ENCODE measurements at places on chromosomes 4 and X.

- no peak for DNase-seq
Observed at GRCh38 chr4:39648827-39649558, 10.3 kb upstream of the SMIM14 start.

DNA sequence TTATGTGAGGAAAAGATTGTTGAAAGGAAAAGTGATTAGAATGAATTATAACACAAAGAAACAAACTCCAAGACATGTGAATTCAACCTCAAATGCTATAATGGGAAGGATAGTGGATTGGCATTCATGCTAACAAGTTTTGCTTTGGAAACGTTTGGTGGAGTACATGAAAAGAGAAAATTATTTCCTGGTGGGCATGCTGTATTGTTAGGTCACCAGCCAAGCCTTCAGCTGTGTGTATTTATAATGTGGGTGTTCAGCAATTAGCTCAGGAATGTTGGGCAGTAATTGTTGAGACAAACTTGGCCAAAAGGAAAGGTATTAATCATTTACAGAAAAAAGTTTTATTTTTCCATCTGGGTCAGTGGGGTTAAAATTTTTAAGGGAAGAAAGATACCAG lies 198.9 kb upstream of the ARSJ start:
- DNase-seq: peak; percentile 20

DNA sequence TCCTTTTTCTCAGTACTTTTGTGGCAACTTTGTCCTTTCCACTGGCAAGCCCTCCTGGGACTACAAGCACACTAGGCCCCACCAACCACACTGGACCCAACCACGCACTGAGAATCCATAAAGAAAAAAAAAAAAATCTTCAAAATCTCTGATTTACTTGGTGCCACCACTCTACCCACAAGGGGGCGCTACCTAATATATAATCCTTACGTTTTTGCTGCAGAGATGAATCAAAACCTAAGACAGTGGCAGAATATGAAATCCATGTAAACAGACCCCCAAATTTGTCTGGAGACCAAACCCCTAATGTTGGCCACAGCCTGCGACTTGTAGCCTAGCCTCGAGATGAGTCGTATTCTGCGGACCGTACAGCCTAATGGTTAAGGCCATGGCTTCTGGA lies 63.5 kb upstream of the ARHGAP36 start:
- peak; percentile 0 for DNase-seq

DNA sequence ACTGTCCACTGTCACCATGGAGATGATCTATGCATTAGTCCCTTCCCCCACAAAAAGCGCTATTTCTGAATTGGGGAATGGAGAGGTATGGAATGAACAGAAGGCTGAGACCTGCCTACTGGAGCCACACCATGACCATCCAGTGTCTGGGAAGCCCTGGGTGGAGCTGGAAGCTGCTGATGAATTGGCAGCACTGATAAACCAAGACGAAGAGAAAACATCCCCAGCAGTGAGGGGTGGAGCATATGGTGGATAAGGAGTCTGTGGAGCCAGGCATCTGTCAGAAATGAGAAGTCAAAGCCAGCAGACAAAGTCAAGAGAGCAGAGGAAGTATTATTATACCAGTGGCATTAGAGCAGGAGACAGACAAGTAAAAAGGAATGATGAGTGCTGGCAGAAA lies 13.2 kb downstream of the CC2D2A start:
- DNase-seq: no peak

- DNase-seq: no peak
Observed at GRCh38 chrX:39508300-39508692, 589.5 kb downstream of the BCOR start.

DNA sequence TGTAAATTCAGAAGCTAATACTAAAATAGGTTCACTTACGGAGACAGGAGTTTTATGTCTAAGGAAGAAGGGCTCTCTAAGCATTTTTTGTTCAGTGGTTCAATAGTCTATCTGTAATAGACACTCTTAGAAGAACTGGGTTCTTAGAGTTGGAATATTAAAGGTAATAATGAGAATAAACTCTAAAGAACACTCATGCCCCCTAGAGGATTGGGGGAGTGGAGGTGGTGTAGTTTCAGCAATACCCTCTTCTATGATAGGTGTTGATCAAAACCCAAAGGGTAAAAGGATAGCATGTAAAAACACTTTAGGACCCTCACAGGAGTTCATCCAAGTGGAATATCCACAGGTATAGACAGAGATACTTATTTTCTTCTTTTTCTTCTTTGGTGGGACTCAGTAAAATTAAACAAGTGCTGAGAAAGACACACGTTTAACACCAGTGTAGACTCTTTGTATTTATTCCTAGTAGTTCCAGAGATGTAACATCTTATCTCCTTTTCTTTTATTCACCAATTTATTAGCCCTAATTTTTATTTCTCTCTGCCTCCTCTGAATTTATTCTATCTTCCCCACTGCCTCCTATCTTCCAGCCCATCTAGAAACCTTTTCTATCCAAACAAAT lies 25.7 kb upstream of the MND1 start:
- DNase-seq: peak; percentile 53

DNA sequence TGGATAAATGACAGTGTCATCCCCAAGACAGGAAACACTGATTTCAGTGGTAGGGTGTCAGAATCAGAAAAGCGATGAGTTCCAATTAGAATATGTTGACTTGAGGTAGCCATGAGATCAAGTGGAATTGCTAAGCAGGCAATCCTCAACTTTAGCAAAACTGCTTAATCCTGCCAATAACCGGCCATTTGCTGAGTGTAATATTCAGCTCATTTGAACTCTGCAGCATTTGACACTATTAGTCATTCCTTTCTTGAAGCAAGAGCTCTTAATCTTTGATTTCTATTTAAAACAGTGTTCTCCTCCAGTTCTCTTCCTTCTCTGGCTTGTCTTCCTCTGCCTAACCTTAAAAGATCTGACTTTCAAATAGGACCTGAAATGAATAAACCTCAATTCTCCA lies 68.7 kb upstream of the DCLK2 start:
- no peak for DNase-seq

GRCh38 chr4:183408796-183409195 lies 35.6 kb upstream of the CDKN2AIP start:
- no peak for DNase-seq

GRCh38 chr4:10072420-10073017 lies 44.1 kb downstream of the WDR1 start:
- no peak for DNase-seq

- no peak for DNase-seq
Observed at GRCh38 chr4:133808151-133808550, 393.4 kb downstream of the PABPC4L start.

DNA sequence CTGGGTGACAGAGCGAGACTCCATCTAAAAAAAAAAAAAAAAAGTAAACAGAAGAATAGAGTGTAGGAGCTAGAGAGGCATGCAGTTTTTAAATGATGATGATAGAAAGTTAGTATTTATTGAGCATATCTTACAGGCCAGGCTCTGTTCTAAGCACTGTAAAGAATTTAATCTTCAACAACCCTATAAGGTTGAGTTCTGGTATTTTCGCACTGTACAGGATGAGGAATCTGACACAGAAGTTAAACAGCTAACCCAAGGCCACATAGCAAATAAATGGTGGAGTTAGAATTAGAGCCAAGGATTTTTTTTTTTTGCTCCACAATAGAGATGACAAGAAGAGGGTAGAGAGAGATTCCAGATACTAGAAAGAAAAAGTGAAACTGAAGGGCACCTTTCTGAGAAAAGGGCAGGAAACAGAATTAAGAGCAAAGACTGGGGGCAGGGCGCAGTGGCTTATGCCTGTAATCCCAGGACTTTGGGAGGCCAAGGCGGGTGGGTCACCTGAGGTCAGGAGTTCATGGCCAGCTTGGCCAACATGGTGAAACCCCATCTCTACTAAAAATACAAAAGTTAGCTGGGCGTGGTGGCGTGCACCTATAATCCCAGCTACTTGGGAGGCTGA lies 56.1 kb downstream of the KLHL5 start:
- DNase-seq: no peak

DNA sequence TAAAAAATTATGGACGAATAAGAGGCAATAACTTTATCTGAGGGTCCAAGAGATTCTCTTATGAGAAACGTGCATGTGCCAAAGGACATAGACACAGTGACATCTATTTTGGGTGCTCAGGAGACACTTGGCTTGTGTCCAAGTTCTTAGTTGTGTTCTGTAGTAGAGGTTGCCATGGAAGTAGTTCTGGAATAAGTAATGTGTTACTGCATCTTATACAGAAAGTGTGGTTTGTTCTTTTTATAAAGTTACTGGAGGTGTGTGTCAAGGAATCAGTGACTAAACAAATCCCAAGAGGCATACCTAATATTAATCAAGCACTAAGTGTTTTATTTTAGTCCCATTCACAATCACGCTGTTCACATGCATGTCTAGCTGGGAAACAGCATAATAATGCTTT lies 305.7 kb downstream of the ARHGAP24 start:
- DNase-seq: peak; percentile 37

DNA sequence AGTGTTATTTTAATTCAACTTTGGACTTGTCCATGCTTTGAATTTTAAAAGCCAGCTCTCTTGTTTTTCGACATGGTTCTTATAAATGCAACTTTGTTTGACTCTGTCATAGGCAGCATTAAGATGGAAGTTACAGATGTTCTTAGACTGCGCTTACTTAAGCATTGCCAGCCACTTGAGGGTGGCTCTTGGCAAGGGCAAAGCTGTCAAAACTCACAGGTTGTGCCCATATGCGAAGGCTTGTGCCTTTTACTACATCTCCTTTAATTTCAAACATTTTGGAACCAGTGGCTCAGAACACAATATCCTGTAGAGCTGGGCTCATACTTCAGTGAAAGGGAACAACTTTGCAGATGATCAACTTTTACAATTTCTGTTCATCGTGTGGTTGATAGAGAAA lies 135.5 kb downstream of the TRAM1L1 start:
- DNase-seq: no peak

- DNase-seq: peak; percentile 69
Observed at GRCh38 chr4:128871948-128872347, 62.4 kb downstream of the JADE1 start.

DNA sequence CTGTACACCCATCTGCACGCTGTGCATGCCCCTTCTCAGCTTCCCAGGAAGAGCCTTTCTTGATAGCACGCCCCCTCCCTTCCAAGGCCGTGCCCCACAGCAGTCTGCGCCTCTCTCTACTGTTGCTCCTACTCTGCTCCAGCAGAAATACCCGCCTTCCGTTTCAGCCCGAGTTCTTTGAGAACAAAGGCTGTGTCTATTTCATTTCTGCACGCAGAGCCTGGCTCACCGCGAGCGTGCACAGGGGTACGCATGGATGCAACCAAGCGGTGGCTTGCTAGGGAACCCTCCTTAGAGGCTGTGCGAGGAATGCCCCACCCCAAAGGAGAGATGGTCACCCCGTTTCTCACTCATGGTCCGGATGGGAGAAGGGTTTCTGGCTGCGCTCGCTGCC lies 485 bp downstream of the AADAT start:
- peak; percentile 33 for DNase-seq

DNA sequence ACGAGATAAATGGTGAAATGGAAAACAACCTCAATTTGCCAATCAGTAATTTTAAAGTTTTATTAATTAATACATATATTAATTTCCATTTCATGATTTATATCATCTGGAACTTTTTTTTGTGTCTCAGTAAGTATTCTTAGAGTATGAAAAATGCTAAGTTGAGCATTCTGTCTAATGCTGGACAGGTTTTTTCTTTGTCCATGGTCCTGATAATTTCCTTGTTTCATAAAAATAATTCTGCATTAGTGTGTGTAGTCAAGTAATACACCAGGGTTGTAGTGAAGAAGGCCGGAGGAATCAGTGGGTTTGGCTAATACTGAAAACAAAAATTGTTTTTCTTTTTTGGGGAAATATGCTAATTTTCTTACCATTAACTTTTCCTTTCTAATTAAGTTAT lies 9.9 kb downstream of the ANAPC4 start:
- DNase-seq: no peak

Data from AG10803 (cell line).